Adrenal gland (tissue), 19 donors: ENCODE measurements at places on chromosomes 16 and 17. TPM values are rescaled to one million over a fixed set of nuclear protein-coding genes. Genes with fewer than 3 reads are reported as not detected.

Gene TMUB2
- total RNA-seq: 29.9 TPM

Gene TEKT5
- total RNA-seq: not detected

Gene PDF
- 16.0 TPM for total RNA-seq

DNA sequence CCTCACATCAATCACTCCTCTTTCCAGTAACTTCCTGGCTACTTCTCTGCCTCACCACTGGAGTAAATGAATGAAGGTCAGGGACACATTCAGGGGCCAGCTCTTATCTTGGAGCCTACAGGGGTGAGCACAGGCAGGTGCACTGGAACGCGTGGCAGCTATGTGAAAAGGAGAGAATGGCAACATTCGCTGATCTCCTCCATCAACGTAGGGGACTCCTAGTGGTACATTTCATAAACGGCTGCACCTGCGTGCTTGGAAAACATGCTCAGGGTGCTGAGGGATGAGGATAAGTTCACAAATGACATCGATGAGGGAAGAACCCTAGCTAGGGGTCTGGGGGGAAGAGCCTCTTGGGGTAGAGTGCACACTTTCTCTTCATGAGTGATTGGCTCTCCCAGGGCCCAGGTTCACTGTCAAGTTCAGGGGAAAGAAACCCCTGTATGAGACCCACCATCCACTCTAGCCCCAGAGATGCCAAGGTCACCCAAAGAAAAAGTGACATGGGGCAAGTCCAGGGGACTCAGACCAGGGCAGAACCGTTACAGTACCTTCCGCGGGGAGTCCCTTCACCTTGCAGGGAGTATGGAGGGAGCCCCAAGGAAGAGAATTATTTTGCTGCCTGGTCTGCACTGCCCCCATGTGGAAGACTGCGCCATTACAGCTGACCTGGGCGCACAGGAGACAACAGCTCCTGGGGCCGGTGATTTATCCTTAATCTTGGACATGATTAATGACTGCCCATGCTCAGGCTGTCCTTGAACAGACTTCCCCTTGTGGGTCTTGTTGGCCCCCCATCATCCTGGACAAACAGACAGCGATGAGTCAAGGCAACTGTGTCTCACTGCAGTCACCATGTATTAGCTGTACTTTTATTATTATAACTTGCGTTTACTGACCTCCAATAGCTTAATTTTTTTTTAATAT, 30.1 kb downstream of the VAC14 start:
- H3K4me3 ChIP-seq: no peak overlapping the region
- peaks cover 14% of the 10 kb centered on the region for H3K4me1 ChIP-seq
- DNase-seq: peak; percentile 77
- peaks cover 10% of the 10 kb centered on the region for H3K36me3 ChIP-seq

GRCh38 chr17:6800422-6801027, 24.5 kb downstream of the FBXO39 start:
- DNase-seq: no peak
- no peak overlapping the region for H3K4me3 ChIP-seq
